Mammary microvascular endothelial cell (primary cell): ENCODE measurements at places on chromosomes 16 and 17. TPM values are rescaled to one million over a fixed set of nuclear protein-coding genes. Genes with fewer than 3 reads are reported as not detected.

The KRT40 gene
- not detected in 2 replicates for total RNA-seq

The KRT9 gene
- not detected in 2 replicates for total RNA-seq

The TBC1D3E gene
- total RNA-seq: 0.89 TPM in 1 of 2 replicates, not detected in the other

The ALOX15B gene
- not detected in 2 replicates for total RNA-seq

The NGFR gene
- not detected in 2 replicates for total RNA-seq

The ZSCAN10 gene
- total RNA-seq: not detected in 2 replicates

The HES7 gene
- 0.13 and 6.6 TPM in 2 replicates for total RNA-seq

The HSD11B2 gene
- not detected in 2 replicates for total RNA-seq

The KRT33B gene
- total RNA-seq: not detected in 2 replicates

The PLD6 gene
- total RNA-seq: 2.5 and 5.2 TPM in 2 replicates

The USP43 gene
- total RNA-seq: 0.07 and 0.10 TPM in 2 replicates

The FAM20A gene
- total RNA-seq: not detected in 2 replicates

The LRRC75A gene
- total RNA-seq: under 0.01 and 1.0 TPM in 2 replicates

The AFMID gene
- total RNA-seq: 31.2 and 36.0 TPM in 2 replicates

The MMP15 gene
- 12.3 and 13.4 TPM in 2 replicates for total RNA-seq
